Stimulated activated naive CD4-positive, alpha-beta T cell treated with Interleukin-2 at 50 U/mL for 16 hours (primary cell): ENCODE measurements at places on chromosomes 7 and 10.

DNA sequence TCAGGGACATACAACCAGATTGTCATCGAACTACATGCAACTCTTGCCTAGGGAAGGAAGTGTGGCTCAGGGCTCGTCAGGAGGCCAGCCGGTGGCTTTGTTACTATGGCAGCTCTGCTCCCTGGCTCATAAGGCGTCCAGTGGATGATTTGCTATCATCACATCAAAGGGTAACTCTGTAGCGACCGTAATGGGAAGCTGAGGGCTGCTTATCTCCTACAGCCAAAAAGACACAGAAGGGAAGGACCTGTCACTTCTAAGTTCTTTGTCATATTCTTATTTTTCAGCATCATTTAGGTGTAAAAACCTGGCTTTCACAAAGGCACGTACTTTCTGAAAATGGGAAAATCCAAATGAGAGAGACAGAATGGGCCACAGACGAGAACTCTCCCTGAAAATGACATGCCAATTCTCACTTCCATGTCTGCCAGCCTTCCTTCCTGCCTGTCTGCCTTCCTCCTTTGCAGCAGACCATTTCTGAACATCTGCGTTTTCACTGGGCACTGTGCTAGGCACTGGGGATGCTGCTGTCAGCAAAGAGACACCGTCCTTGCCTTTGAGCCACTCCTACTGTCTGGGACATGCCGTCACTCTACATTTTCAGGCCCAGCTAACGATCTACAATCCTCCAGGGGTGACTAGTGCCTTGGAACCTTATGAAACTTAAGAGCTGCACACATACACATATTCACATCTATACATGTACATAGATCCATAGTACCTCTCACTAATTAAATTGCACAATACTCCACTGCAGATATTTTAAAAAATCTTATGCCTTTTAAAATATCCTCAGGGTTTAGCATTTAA is 26.9 kb downstream of the ENKUR start:
- no peak for DNase-seq

GRCh38 chr10:86047588-86047987 is 319.0 kb downstream of the GRID1 start:
- peak; percentile 24 for DNase-seq

- no peak for DNase-seq
These were observed 266.2 kb downstream of the CREB5 start for GRCh38 chr7:28678431-28678965.

GRCh38 chr7:74173074-74173473 is 1.1 kb upstream of the EIF4H start:
- no peak for DNase-seq

- no peak for DNase-seq
These were observed 92.3 kb upstream of the KDM7A start for GRCh38 chr7:140269004-140269638.

- DNase-seq, result no peak
These were observed 305.4 kb downstream of the KCNMA1 start for GRCh38 chr10:77332256-77332655.

GRCh38 chr10:93352638-93353383 is 129.3 kb downstream of the MYOF start:
- no peak for DNase-seq

DNA sequence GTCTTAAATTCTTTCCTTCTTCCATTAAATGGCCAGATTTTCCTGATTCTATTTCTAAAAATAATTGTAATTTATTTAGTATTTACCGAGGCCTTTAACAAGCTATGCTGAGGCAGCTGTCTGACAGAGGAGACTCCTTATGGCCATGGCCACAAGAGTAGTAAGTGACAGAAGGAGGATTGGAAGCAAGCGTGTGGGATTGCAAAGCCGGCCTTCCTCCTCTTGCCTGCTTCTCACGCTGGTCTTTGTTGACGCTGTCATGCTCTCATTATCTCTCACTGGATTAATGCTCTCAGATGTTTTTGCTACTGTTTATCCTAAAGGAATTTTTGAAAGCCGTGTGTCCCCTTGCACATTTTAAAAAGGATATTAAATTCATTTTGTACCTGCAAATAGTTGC is 546.3 kb downstream of the SDK1 start:
- no peak for DNase-seq

- no peak for DNase-seq
These were observed 58.5 kb upstream of the AHR start for GRCh38 chr7:17239683-17240521.

DNA sequence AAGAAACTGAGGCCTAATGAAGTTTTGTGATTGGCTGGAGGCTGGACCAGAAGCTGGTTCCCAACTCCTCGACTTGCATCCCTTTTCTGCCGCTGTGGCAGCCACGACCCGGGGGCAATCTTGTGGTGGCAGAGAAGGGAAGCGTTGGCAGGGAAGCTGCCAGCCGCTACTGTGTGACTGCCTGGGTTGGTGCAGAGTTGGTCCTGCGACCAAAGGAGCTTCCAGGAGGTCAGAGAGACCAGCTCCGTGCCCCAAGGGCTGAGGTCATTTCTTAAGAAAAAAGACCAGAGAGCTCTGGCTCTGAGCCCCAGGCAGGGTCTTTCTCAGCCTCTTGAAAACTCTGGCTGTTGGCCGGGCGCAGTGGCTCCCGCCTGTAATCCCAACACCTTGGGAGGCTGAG is 47.2 kb downstream of the PRF1 start:
- no peak for DNase-seq

GRCh38 chr10:120732067-120732466 is 119.1 kb upstream of the WDR11 start:
- no peak for DNase-seq
